IMR-90 (cell line): ENCODE measurements at places on chromosomes 5 and 9. TPM values are rescaled to one million over a fixed set of nuclear protein-coding genes. Genes with fewer than 3 reads are reported as not detected.

- DNase-seq, result peak; percentile 54
Observed at GRCh38 chr9:33884856-33885701, 68.1 kb downstream of the UBE2R2 start.

DNA sequence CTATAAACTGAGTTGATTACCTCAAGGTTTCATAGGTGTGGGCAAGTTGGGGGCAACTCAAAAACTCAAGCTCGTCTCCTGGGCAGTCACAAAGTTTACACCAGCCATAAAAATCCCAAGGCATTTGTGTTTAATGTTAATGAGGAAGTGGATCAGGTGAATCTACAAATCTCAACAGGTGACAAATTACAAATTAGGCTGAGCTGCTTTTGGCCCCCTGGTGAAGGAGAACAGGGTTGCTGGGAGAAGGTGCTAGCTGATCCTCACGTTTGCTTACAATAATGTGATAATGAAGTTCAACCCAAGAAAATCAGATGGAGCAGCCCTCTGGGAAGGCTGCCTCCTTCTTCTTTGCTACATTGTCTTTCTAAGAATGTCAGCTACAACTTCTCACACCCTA lies 488.4 kb upstream of the DMAC1 start:
- DNase-seq, result no peak

GRCh38 chr5:423626-424261 lies 19.2 kb upstream of the EXOC3 start:
- no peak for DNase-seq

The ELOVL7 gene
- total RNA-seq, result 0.18 TPM in 1 of 2 replicates, not detected in the other

The TNFSF15 gene
- under 0.01 and 0.18 TPM in 2 replicates for total RNA-seq

GRCh38 chr9:34715639-34716215 lies 5.8 kb upstream of the CCL21 start:
- no peak for DNase-seq

The RGS7BP gene
- total RNA-seq, result not detected in 2 replicates

DNA sequence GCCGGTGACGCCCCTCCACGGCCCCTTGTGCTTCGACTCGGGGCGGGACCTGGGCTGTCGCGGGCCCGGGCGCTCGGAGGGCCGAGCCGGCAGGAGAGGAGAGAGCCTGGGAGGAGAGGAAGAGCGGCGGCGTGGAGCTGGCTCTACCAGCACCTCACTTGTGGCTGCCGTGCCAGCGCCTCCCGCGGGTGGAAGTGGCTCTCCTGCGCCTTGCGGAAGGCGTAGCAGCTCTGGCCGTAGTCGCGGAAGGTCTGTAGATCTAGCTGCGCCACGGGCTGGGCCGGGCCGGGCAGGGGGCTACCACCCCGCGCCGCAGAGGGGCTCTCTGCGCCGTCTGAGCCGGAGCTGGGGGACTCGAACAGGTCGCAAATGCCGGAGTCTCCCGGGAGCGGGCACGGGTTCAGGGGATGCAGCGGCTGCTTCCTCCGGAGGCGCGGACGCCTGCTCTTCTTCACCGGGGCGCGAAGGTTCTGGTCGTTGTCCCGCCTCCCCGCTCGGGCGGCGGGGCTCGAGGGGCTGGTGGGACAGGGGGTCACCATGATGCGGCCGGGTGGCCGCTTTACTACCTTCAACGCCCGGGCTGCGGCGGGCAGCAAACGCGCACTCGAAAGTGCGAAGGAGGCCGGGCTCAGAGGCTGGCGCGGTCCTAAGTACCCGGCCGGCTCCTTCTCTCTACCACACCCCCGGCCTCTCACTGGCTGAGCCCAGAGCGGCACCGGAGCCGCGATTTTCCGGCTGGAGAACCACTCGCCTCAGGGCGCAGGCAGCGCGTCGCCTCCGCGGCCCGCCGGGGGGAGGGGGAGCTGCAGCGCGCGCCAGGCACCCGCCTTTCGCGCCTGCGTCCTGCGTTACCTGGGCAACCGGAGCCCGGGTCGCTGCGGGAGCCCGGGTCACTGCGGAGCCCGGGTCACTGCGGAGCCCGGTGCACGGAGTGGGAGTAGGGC lies at the start of gene CCNO:
Gene CCNO (minus strand): TSS at position 624 of the 944 bp plus-strand sequence. CDS start 85 bp downstream, at position 539.
- peak; percentile 66 for DNase-seq

GRCh38 chr9:20394969-20395368 lies 227.3 kb downstream of the MLLT3 start:
- no peak for DNase-seq

GRCh38 chr5:127206320-127207113 lies 84.1 kb upstream of the MEGF10 start:
- DNase-seq, result peak; percentile 77

- DNase-seq, result no peak
Observed at GRCh38 chr5:151550146-151550545, 41.0 kb downstream of the FAT2 start.

- DNase-seq, result no peak
Observed at GRCh38 chr9:16429671-16430070, 440.8 kb downstream of the BNC2 start.

- DNase-seq, result peak; percentile 1
Observed at GRCh38 chr9:72871685-72872084, 81.2 kb downstream of the ALDH1A1 start.

The MYMK gene
- total RNA-seq, result not detected in 2 replicates

GRCh38 chr9:7984203-7984602 lies 184.6 kb upstream of the DMAC1 start:
- DNase-seq, result no peak

The C9orf50 gene
- total RNA-seq, result not detected in 2 replicates

- DNase-seq, result peak; percentile 53
Observed at GRCh38 chr9:6944896-6945295, 187.1 kb downstream of the KDM4C start.

GRCh38 chr9:131447600-131447999 lies 53.7 kb downstream of the PRRC2B start:
- DNase-seq, result no peak

DNA sequence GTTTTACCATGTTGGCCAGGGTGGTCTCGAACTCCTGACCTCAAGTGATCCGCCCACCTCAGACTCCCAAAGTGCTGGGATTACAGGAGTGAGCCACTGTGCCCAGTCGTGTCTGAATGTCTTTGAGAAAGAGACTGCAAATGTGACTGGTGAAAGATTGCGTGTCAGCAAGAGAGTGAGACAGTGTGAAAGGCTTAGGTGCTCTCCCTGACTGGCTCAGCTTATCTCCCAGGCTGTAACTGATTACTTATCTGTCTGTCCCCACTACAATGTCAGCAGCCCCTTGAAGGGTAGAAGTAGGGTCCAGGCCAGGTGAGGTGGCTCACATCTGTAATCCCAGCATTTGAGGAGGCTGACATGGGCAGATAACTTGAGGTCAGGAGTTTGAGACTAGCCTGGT lies 3.4 kb upstream of the FGFR4 start:
- DNase-seq, result no peak

GRCh38 chr5:86613455-86613854 lies 4.3 kb upstream of the COX7C start:
- DNase-seq, result peak; percentile 2

GRCh38 chr9:93825348-93826115 lies 129.6 kb downstream of the BARX1 start:
- DNase-seq, result no peak

DNA sequence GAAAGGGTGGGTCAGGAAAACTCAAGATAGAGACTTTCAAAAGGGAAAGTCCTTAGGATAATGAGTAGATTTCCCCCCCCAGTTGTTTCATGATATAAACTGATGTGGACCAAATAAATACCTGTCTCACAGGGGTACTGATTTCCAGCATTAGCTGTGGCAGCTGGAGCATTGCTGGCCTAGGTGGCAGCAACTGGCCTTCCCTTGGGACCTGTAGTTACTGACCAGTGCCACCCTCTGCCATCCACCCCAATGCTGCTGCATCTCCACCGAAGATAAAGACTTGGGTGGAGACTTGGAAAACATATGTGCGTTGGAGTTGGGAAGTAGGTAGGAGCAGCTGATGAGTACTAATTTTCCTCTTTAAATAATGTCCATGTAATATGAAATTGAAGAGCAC lies 71.8 kb downstream of the SYK start:
- DNase-seq, result no peak

- DNase-seq, result no peak
Observed at GRCh38 chr9:73133921-73134407, 17.7 kb upstream of the ANXA1 start.

GRCh38 chr5:8005416-8005815 lies 136.5 kb downstream of the MTRR start:
- DNase-seq, result no peak

The C5orf15 gene
- 35.1 and 54.2 TPM in 2 replicates for total RNA-seq

DNA sequence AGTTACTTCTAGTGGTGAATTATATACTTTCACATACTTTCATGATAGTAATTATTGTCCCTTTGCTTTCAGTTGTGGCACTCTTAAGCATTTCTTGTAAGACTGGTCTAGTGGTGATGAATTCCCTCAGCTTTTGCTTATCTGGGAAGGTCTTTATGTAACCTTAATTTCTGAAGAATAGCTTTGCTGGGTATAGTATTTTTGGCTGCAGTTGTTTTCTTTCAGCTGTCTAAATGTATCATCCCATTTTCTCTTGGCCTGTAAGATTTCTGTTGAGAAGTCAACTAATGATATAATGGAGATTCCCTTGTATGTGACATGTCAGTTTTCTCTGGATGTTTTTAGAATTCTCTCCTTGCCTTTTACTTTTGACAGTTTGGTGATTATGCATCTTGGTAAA lies 41.0 kb downstream of the TMEM38B start:
- DNase-seq, result no peak

- DNase-seq, result no peak
Observed at GRCh38 chr5:9408964-9409363, 136.9 kb downstream of the SEMA5A start.

GRCh38 chr5:158287643-158288271 lies 428.8 kb upstream of the CLINT1 start:
- DNase-seq, result peak; percentile 72

DNA sequence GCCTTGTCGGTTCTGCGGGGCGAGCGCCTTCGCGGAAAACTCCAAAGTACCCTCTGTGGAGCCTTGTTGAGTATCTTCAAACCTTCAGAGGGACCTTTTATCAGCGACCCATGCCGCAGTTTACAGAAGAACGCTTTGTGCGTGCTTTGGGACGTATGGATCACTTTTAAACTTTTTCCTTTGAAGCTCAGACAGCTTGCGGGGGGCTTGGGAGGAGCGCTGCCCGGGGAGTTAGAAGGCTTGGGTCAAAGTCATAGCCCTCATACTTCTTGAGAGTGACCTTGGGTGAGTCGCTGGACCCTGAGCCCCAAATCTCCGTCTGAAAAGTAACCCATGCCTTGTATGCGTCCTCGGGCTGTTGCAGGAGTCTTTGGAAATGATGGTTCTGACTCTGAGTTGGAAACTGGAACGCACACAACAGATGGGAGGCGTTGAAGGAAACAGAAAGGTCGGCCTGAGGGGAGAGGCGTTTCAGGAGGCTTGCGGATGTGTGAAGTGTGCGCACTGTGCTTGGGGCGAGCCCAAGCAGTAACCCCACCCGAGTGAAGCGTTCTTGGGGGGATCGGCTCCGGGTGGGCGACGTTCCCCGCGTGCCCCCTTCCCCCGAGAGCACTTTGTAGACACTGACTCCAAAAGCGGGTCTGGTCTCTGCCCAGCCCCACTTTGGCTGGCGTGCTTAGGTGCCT lies 661 bp upstream of the SLC25A51 start:
- peak; percentile 32 for DNase-seq

The OBP2B gene
- total RNA-seq, result not detected in 2 replicates

GRCh38 chr5:170206958-170207357 lies 25.8 kb upstream of the C5orf58 start:
- DNase-seq, result no peak

DNA sequence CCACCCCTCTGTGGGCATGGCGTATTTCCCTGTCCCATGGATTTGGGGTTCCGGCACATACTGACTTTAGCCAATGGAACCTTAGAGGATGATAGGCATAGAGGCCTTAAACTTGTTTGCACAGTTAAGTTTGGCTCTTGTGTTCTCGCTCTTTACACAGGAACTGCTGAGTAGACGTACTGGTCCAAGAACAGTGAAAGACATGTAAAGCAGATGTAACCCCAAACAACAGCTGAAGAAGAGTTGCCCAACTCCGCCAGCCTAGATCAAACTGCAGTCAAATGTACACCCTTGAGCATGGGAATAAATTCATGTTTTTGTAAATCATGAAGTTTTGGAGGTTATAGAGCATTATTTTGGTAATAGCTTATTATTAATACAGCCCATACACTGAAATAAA lies 260.0 kb upstream of the NREP start:
- DNase-seq, result no peak

DNA sequence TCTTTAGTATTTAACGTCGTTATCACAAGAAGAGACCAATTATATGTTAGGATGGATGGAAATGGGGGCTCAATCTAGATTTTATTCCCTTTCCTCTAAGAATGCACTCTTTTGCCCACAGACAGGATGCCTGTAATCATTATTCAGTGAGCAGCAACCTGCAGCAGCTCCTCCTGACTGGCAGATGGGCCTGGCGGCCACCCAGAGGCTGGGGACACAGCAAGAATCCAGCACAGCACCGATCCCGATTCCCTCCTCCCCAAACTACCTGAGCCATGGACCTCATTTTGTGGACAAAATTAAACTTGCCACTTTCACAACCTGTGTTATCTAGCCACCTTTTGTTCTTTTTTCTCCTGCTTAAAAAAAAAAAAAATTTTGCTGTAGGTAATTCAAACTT lies 101.0 kb downstream of the USP20 start:
- no peak for DNase-seq

- DNase-seq, result no peak
Observed at GRCh38 chr5:151019331-151019730, 1.1 kb upstream of the GPX3 start.

The CCDC171 gene
- 2.2 and 2.5 TPM in 2 replicates for total RNA-seq

DNA sequence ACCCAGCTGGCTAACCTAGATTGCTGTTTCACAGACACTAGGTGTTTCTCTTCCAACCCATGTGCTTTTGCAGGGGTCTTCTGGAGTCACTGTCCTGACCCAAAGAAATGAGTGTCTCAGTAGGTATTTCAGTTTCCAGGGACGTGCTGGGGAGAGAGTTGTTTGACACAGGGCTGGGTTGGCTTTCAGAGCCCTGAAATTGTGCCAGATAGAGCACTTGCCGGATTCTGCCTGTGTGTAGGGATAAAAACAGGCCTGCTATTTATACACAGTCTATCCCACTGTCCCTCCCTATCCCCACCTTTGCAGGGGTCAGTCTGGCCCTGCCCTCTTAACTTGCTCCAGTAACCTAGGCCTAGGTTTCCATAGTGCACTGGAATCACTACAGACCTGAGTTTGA lies 957 bp upstream of the HBEGF start:
- no peak for DNase-seq

The ZSWIM6 gene
- 10.8 TPM in 2 replicates for total RNA-seq

The WNK2 gene
- total RNA-seq, result not detected in 2 replicates

GRCh38 chr5:5360941-5361520 lies 61.4 kb upstream of the ICE1 start:
- DNase-seq, result no peak

The N4BP3 gene
- total RNA-seq, result under 0.01 and 0.18 TPM in 2 replicates

The HAVCR2 gene
- total RNA-seq, result under 0.01 TPM in 2 replicates

The RASGRF2 gene
- total RNA-seq, result 5.0 and 5.3 TPM in 2 replicates

GRCh38 chr5:100584889-100585288 lies 49.7 kb downstream of the FAM174A start:
- DNase-seq, result no peak

The SMIM32 gene
- not detected in 2 replicates for total RNA-seq
